Activated T-helper 1 cell treated with anti-CD3 and anti-CD28 coated beads, Interleukin-2, amount 50 U/mL, for 16 hours (primary cell): ENCODE measurements at places on chromosomes 6 and 20.

DNA sequence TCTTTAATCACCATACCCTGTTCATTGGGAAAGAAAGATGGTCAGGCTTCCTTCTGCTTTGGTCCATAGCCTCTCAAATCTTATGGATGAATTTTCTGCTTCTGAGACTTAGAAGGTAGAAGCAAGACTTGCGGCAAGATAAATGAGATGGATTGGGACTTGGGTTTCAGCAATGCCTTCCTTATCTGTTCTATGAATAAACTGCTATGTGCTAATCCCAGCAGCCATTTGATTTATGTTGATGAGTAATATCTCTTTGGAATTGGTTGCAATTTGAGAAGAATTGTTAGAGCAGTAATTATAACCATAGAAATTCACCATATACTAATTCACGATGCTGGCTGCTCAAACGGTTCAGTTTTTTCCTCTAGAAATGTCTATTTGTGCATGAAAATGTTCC, 48.3 kb downstream of the TXLNB start:
- no peak for DNase-seq

- DNase-seq: no peak
Measured at GRCh38 chr6:30768634-30769087, 24.3 kb upstream of the IER3 start.

DNA sequence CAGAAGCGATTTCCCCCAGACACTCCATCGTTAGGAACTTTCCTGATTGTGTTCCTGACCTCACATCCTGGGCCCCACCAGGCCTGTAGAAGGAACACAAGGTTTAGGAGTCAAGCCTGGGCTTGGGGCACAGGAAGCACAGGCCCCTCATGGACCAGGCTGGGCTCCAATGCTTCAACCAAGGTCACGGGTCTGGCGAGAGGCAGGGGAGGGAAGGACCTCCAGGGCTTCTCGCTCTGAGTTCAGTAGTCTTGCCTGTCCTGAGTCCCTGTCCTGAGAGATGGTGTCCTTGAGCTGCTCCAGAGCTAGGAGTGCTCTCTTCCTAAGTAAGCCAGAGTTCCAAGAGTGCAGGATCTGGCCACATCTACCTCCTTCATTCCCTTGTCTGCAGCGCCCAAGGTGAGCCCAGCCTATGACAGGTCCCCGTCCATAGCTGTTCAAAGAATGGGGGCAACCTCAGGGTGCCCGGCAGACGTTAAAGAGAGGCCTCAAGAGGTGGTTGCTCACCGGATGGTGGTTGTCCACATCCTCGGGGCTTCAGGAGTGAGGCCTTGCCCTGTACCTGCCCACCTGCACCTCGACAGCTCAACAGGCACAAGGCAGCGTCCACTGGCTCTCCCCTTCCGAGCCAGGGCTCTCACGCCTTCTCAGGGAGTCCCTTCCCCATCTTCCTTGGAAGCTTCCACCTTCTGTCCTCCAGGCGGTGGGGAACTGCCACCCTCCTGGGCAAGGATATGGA, 1.6 kb upstream of the TUBB1 start:
- DNase-seq: no peak

DNA sequence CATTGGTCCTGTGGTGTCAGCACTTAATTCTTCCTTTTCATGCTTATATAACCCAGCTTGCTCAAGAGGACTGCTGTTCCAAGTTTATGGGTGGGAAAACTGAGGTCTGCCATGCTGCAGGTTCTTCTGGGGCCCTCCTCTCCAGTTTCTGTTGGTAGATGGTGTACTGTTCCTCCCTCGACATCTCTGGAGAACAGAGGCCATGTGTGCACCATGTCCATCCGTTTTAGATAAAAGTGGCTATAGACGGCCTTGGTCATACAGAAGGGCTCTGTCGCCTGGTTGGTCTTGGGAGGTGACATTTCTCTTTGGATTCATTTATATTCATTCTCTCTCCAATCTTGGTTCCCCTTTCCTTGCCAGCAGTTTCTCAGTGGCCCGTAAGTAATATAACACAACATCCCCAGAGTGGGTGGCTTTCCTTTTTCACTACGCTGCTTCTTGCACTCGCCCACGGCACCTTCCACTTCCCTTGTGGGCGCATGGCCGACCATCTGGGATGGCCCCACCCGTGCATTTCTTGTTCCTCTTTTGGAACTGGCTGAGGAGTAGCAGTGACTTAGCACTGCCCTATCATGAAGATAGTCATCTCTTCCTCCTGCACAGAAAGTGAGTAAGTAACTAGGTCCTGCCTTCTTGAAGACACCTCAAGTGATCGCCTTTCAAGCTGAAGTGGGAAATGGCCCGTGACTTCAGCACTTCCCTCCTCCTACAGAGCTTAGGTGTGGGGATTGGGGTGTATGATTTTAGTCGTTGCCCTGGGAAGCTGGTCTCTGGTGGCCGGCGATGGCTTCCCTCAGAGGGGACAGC, 94.2 kb downstream of the RREB1 start:
- DNase-seq: no peak

GRCh38 chr20:42735539-42735938, 454.2 kb downstream of the PTPRT start:
- DNase-seq: no peak

DNA sequence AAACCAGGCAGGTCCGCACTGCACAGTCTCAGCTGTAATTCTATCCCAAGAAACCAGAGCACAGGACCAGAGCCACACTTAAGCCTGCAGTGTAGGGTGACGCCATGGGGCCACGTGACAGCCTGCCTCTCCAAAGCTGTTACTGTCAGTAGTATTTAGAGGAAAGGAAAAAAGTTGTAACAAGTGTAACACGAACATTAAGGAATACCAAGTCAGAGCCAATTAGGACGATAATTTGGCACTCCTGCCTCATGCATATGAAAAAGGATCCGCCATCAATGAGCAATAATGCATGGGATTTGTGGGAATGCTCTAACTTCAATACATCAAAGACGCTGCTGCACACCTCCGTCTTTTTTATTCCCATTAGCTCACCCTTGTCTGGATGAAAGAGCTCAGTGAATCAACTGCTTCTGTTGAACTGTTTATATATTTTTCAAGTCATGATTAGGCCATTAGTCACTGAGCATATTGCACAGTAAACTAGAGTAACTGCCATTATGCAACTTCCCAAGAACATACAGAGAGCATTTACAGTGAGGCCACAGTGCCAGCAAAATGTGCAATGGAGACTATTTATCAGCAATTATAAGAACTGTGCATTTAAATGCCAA, 79.9 kb downstream of the ATXN1 start:
- DNase-seq: no peak

- DNase-seq: no peak
Measured at GRCh38 chr20:44154521-44155001, 32.4 kb downstream of the JPH2 start.

GRCh38 chr6:92779746-92780145, 639.6 kb downstream of the EPHA7 start:
- DNase-seq: no peak

GRCh38 chr20:47276851-47277534, 79.5 kb downstream of the ZMYND8 start:
- DNase-seq: no peak

GRCh38 chr6:135801755-135802465, 49.6 kb upstream of the PDE7B start:
- no peak for DNase-seq

GRCh38 chr6:55895972-55896730, 20.8 kb upstream of the BMP5 start:
- no peak for DNase-seq

DNA sequence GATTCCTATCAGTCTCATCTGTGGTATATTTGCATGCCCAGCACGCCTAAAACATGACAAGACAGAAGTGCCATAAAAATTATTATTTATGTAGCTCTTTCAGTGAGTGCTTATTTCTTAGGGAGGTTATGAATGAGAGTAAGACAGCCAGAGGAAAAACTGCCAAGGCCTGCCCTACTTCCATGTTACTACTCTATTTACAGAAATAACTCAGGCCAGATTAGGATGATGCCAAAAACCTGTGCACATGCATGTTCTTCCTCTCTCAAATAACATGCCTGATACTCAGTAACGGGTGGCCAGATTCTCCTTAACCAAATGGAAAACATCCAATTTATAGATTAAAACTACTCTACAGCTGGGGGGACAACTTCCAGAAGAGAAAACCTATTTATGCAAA, 45.7 kb downstream of the ILRUN start:
- DNase-seq: no peak

- DNase-seq: no peak
Measured at GRCh38 chr20:669573-669972, 6.0 kb downstream of the SCRT2 start.

- DNase-seq: no peak
Measured at GRCh38 chr20:57128044-57128757, 138.2 kb downstream of the BMP7 start.

GRCh38 chr6:106225581-106225980, 100.0 kb downstream of the ATG5 start:
- DNase-seq: no peak

DNA sequence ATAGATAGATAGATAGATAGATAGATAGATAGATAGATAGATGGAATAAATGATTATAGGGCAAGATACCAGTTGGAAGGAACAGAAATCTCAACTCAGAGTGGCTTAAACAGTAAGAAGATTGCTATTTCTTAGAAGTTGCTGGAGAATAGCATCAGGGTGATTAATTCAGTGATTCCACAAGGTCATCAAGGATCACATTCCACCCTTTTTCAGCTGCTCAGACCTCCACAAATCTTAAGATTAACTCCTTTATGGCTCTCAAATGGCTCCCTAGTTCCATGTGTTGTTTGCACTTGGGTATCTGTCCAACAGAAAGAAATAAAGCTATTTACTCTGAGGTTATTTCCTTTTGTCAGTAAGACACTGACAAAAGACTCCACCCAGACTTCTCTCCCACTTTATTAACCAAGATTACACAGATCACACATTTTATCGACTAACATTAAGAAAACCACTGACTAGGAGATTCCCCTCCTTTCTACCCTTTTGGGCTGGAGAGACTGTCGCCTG, 68.3 kb upstream of the KIF16B start:
- no peak for DNase-seq

- DNase-seq: no peak
Measured at GRCh38 chr20:2379511-2380229, 1.0 kb upstream of the TGM6 start.
